ENCODE measurements at places on chromosomes 5 and 9. TPM values are rescaled to one million over a fixed set of nuclear protein-coding genes. Genes with fewer than 3 reads are reported as not detected.

TPRN gene
- 4.1 TPM for total RNA-seq

NUP214 gene
- total RNA-seq, result 8.7 TPM

ERP44 gene
- total RNA-seq, result 11.1 TPM

FOXI1 gene
- total RNA-seq, result not detected

SGCD gene
- 9.2 TPM for total RNA-seq

ROR2 gene
- 29.4 TPM for total RNA-seq

SPAAR gene
- total RNA-seq, result 0.18 TPM

ECM2 gene
- total RNA-seq, result 4.3 TPM

STC2 gene
- total RNA-seq, result 582 TPM

LSM11 gene
- 4.5 TPM for total RNA-seq

BARHL1 gene
- total RNA-seq, result not detected

ETF1 gene
- total RNA-seq, result 100 TPM

MYO10 gene
- 105 TPM for total RNA-seq

GRXCR2 gene
- not detected for total RNA-seq

PPP1R26 gene
- 9.5 TPM for total RNA-seq

DOK3 gene
- total RNA-seq, result 1.7 TPM

LEAP2 gene
- total RNA-seq, result 0.14 TPM

GPR150 gene
- 0.28 TPM for total RNA-seq

PITX1 gene
- 208 TPM for total RNA-seq

PCDHB4 gene
- total RNA-seq, result 0.14 TPM

DRD1 gene
- total RNA-seq, result under 0.01 TPM
